ENCODE measurements at places on chromosomes 4 and X.

DNA sequence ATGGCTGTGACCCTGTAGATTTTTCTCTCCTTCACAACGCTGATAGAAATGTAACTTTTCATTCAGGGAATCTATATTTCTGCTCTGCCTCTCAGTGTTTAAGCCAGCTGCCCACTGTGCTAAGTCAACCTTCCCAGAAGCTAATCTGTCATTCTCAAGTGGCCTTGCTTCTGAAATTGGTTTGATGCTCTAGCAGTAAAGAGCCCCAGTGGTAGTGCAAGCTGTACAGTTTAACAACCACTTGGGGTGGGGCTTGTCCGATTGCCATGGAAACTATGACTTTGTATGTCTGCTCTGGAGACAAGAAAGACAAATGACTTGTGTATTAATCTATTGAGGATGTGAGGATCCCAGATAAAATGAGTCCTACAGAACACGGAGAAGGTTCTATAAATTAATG is 620.9 kb upstream of the GALNT7 start:
- no peak for DNase-seq

- no peak for DNase-seq
Measured at GRCh38 chr4:52374877-52375276, 284.2 kb downstream of the USP46 start.

DNA sequence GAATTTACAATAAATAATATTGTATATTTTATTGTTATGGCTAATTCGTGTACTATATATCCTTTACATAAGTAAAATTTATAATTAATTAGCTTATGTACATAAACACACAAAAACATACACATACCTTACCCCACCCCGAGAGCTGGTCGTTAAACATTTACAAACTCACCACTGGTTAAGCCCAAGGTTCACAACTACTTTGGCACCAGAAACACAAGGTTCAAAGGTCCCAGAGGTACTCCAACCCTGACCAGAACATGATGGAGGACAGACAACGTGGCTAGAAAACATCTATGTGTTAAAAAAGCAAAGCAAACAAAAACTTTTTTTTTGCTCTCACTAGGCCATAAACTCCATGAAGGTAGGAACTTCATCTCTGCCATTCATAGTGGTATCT is 37.7 kb downstream of the SLC25A5 start:
- DNase-seq: no peak

DNA sequence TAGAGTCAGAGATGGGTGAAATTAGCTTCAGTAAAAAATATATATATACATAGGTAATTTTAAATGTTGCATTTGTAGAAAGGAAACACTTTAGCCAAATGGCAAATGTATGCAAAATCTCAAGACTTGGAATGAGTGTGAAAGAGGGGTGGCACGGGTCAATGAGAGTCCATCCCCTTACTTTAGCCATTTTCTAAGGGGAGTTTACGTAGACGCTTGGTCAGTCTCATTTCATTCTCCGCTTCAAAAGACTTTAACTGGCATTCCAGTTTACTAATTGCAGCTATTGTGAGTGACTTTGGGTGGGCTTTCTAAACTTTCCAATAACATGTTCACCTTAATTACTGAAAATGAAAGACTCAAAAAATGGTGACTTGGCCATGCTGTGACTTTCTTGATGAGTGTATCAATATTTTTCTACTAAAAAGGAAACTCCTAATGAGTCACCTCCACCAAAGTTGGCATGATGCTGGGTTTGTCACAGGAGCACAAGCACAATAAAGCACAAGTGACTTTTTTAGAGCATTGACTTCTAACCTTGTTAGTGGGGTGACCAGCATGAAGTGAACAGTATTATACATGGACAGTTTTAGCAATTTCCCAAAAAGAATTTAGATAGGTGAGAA is 356.0 kb upstream of the RASGEF1B start:
- DNase-seq: no peak

- no peak for DNase-seq
Measured at GRCh38 chrX:38975368-38975942, 174.2 kb downstream of the MID1IP1 start.

DNA sequence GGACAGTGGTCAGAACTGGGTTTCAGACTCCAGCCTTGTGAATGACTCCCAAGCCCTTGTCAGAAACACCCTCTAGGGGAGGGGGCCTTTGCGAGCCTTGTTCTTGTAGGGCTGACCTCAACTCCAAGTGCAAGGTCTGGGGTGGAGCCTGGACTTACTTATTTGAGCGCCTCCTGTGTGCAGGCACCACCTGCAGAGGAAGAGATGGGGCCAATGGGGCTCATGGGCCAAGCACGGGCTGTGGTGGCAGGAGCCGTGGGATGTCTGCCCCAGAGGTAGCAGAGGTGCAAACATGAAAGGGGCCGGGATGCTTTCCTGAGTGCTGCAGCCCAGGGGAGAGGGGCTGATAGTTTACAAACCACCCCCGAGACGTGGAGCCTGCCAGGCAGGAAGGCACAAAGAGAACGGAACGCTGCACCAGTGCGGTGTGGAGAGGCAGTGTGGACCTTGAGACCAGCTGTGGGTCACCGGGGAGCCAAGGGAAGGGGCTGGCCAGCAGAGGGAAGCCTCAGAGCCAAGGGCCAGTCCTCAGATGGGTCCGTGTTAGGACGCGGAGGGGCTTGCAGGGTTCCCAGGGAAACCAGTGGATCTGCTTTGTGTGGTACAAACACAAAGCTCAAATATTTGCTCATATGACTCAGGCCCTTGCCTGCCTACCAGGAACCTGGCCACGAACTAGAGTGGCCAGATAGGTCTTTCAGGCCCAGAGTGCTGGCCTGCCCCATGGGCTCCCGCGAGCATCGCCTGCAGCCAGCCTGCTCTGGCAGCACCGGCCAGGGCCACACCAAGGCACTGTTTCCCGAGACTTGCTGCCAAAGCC is 8.7 kb upstream of the TADA2B start:
- no peak for DNase-seq

GRCh38 chr4:11286533-11286932 is 142.2 kb downstream of the HS3ST1 start:
- no peak for DNase-seq

DNA sequence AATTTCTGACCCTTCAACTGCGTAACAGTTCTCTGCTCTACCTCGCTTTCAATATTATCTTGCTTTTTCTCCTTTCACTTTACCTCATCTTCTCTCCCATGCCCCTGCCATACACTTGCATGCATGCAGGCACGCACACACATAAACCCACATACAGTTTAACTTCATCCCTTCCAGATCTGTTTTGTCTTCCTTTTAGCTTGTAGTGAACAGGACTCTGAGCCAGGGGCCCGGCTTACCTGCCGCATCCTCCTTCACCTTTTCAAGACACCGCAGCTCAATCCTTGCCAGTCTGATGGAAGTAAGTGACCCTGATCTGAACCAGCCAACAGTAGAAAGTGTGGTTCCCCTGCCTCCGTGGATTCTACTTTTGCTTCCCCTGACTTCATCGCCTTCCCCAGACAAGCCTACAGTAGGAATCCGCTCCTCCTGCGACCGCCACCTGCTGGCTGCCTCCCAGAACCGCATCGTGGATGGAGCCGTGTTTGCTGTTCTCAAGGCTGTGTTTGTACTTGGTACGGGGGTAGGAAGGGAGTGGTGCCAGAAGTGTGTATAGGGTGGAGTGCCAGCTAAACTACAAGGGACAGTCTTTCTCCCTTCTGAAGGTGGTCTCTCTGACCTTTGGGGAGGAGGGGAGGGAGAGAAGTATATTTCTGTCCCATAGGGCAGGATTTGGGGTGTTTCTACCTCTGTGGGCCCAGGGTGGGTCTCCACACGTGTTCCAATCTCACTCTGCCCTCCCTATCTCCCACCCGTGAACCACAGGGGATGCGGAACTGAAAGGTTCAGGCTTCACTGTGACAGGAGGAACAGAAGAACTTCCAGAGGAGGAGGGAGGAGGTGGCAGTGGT is 10.7 kb downstream of the MED12 start:
- peak; percentile 37 for DNase-seq

DNA sequence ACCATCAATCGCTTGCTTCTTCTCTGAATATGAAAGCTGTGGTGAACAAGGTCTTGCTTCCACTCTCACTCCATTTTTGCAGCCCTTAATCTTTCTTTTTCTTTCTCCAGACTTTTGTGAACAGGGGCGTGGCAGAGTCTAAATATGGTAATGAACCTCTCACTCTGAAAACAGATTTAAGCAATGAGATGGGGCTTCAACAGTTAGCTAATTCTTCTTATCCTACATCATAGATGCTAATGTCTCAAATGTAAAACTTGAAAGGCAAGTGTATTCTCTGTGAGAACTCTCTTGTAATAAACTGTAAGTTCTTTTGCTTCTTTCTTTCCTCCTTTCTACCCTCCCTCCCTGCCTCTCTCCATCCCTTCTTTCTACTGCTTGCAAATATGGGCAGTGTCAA is 106.5 kb upstream of the ANK2 start:
- DNase-seq: no peak

DNA sequence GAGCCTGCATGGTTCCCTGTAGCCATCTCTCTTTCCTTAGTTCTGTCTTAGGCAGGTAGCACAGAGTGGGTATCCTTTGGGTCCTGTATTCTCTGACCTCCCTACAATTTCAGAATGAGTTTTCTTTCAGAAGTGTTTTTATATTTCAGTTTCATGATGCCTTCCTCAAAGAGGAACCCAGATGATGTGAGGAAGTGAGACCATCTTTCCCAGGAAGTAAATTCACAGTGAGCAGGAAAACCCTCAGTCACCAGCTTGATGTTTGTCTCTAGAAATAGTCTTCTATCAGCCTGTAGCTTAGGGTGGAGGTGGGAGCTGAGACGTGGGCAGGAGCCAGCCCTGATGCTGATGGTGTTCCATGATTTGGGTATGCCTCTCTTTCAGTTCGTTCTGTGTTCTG is 16.9 kb downstream of the PLAC1 start:
- DNase-seq: no peak

- no peak for DNase-seq
Measured at GRCh38 chr4:54445866-54446265, 211.9 kb upstream of the KIT start.

DNA sequence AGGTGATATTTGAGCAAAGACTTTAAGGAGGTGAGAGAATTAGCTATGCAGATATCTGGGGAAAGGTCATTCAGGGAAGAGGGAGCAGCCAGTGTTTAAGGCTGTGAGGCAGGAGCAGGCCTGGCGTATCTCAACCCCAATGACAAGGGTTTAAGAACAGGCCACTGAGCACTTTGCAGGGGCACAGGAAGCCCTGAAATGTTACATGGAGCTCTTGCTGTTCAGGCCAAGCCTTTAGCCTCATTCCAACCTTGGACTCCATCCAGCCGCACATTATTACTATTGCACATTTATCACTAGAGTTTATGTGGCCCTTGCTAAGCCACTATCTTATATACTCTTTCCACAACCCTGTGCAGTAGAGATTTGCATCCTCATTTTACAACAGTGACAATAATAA is 114.0 kb downstream of the EFNB1 start:
- DNase-seq: no peak

- no peak for DNase-seq
Measured at GRCh38 chr4:169604131-169604900, 8.1 kb downstream of the NEK1 start.

DNA sequence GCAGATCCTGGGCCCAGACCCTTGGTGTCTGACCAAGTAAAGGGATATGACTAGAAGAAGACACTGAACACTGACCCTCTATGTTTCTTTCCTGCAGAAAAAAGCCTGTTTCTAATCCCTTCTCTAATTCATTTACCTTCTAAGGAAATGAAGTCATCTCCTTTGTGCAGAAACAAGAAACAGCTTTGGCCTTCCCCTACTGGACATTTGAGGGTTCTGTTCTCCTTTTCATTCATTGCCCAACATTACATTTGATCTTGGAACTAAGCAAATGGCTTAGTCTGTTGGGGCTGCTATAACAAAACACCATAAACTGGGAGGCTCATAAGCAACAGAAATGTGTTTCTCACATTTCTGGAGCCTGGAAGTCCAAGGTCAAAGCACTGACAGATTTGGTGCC is 20.0 kb downstream of the HCCS start:
- DNase-seq: no peak

GRCh38 chrX:40420899-40421729 is 159.7 kb upstream of the ATP6AP2 start:
- no peak for DNase-seq

DNA sequence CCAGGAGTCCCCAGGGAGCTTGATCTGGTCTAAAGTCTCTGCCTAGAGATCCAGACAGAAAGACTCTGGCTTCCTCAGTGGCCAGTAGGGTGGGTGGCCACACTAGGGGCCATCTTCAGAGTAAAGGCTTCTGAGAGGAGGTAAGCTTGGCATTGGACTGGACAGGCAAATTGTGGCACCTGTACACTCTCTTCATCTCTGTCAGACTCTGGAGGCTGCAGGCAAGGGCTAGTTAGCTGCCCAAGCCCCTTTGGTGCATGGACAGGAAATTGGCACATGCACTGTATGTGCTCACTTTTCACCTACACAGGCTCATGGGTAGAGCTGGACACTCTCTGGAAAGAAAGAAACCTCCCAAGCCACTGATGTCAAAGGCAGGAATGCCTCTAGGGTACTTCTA is 142.8 kb downstream of the PJA1 start:
- no peak for DNase-seq

GRCh38 chrX:124747295-124747694 is 400.9 kb downstream of the SH2D1A start:
- no peak for DNase-seq

GRCh38 chrX:16839852-16840460 is 30.2 kb downstream of the RBBP7 start:
- no peak for DNase-seq

DNA sequence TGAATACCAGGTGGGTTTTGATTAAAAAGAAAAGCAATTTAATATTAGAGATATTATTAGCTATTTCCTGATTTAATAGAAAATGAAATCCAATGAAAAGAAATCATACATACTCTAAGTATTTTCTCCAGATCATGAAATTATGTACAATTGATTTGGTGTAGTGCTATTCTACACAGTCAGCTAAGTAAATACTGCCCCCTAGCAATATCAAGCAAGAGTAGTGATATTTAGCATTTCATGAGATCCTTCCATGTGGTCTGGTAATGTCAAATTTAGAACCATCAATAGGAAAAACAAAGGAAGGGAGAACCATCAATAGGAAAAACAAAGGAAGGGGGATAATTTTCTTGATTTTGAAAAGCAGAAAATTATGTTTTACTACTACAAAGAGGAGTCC is 114.6 kb downstream of the TBCK start:
- no peak for DNase-seq

DNA sequence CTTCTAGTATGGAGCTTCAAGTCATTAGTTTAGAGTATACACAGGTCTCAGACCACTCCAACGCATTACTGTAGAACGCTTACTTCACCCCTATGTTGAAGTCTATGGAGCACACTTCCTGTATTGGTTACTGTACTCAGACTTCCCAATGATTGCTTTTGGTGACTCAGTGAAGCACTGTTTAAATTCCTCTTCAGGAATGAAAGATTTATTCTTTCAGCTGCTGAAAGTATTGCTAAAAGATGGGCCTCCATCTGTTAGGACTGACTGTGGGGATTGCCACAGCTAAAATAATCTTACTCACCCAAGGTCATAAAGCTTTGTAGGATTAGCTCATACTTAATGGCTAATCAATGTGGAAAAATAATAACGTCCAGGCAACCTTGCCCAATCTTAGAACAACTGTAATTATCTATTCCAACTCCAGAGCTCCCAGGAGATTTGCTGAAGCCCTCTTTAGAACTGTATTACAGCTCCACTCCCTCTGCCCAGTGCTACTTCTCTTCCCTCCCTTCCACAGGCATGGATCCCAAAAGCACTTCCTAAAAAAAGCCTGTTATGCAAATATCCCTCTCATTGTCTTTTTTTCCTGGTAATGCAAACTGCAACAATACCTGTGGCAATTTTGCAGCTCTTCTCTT is 281.9 kb upstream of the HS3ST1 start:
- DNase-seq: no peak

- no peak for DNase-seq
Measured at GRCh38 chrX:118261151-118261550, 84.8 kb upstream of the WDR44 start.

Data from stimulated activated CD4-positive, alpha-beta T cell treated with anti-CD3 and anti-CD28 coated beads, Interleukin-12 subunit alpha, Interleukin-12 subunit beta, amount 100 ng/mL, for 24 hours (primary cell).